ENCODE measurements at places on chromosomes 6 and 20.

DNA sequence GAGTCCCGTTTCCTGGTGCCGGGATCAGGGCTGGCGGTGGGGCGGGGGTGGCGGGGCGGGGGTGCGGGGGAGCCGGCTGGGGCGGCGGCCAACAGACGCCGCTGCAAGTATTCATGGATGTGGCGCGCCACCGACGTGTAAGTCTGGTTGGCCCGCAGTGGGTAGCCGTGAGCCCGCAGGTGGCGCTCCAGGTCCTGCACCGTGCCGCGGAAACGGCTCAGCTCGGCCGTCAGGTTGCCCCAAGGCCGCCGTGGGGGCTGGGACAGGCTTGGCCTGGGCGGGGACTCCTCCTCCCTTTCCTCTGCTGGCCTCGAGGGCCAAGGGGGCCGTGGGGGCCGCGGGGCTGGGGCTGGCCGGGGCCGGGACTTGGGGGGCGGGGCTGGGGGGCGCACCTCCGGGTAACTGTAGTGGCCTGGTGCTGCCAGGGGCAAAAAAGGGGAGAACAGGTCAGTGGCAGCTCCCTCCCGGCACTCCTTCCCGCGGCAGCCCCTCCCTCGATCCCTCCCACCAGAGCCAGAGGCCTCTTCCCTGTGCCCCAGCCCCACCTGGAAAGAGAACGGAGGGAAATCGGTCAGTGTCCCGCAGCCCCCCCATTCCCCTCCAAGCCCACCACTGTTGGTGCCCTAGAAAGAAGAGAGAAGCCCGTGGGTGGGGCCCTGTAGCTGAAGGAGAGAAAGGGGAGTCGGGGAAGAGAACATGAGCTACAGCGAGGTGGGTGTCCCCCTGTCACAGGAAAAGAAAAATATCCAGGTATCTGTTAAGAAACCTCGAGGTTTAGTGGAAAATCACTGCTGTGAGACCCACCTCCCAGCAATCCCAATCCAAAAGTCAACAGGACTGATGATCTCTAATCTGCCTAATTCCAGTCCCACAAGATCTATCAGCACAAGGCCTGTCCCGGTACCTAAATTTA lies 21.3 kb downstream of the TNXB start:
- no peak for DNase-seq

GRCh38 chr6:24918641-24919055 lies 17.1 kb downstream of the RIPOR2 start:
- DNase-seq: no peak

GRCh38 chr20:56299362-56299761 lies 50.8 kb downstream of the MC3R start:
- no peak for DNase-seq

DNA sequence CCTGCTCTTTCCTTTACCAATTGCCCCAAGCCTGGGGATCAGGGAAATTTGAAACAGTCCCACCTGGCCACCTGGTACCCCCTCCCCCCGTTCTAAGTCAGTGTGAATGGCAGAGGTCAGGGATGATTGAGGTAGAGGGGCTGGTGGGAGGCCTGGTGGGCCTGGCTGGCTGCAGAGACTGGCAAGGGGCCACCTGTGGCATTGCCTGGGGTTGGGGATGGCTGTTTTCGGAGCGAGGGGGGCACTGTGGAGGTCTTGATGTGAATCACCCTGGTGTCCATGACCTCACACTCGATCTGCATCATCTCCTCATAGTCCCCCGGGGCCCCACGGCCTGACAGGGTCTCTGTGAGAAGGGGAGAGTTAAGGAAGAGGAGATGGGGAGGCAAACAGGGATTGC lies 6.5 kb upstream of the TNXB start:
- no peak for DNase-seq

DNA sequence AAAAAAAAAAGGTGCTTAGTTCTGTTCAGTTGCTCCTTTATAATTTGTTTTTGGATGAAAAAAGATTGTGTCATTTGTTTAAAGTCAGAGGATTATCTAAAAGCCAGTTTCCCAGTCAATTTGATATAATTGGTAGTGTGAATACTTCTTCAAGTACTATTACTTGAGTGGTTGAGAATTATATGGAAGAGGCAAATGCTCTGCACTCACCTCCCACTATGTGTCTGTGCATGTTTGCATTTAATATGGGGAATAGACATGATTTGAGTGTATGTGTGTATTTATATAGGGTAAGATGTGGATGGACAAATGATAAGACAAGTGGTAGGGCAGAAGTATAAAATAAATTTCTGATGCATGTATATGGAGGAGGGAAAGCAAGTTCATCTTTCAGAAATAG lies 15.8 kb downstream of the GJA1 start:
- no peak for DNase-seq

- DNase-seq: no peak
These were observed 28.3 kb downstream of the ZC3H12D start for GRCh38 chr6:149456311-149457021.

DNA sequence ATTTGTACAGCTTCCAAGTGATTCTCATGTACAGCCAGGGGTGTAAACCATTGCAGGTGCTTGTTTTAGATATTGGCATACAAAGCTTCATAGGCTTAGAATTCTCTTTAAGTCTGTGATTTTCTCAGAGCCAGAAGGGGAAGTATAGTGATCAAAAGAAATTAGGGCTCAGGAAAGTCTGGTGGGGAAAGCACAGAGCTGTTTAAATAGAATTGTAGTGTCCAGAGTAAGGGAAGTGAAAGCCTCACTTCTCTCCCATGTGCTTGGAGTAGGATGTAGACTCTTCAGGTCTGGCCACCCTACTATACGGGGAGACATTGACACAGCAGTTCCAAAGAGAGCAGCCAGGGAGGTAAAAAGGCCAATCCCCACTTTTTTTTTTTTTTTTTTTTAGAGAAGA lies 10.4 kb downstream of the GCNT2 start:
- DNase-seq: no peak
